ENCODE measurements at places on chromosomes 5 and 9.

- no peak for DNase-seq
Measured at GRCh38 chr9:69012696-69013381, 1.1 kb downstream of the PRKACG start.

DNA sequence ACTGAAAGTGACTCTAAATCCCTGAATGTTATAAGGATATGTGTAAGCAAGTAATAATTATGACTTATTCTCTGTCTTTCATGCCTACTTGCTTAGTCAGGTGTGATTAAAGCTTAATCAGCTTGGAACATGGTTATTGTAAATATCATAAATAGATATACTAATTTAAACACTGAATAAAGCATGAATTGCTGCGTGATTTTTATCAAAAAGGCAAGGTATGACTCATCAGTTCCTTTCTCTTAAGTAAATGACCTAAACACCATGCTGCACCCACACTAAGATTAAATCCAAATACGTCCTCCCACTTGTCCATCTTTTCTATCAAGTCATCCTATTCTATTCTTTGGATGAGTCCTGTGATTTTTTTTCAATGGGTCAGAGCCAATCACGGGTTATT is 124.6 kb upstream of the MTAP start:
- peak; percentile 68 for DNase-seq

GRCh38 chr9:69745716-69746437 is 13.9 kb downstream of the PTAR1 start:
- peak; percentile 51 for DNase-seq

- DNase-seq: no peak
Measured at GRCh38 chr9:14935964-14936363, 25.7 kb upstream of the FREM1 start.

GRCh38 chr9:30574355-30575151 is 1809.9 kb upstream of the ACO1 start:
- DNase-seq: no peak

GRCh38 chr9:90916147-90916734 is 114.6 kb downstream of the SYK start:
- no peak for DNase-seq

- peak; percentile 88 for DNase-seq
Measured at GRCh38 chr5:123610665-123611405, 98.9 kb downstream of the CSNK1G3 start.

- DNase-seq: no peak
Measured at GRCh38 chr5:10645671-10646070, 81.8 kb downstream of the ANKRD33B start.

DNA sequence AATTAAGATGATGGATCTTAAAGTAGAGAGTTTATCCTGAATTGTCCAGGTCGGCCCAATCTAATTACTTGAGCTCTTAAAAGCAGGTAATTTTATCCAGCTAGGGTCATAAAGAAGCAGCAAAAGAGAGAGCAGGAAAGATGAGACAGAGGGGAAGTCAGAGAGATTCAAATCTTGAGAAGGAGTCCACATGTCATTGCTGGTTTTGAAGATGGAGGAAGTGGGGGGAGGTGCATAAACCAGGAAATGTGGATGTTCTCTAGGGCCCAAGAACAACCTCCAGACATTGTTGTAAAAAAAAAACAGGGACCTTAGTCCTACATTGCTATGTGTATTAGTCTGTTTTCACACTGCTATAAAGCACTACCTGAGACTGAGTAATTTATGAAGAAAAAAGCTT is 66.4 kb downstream of the SLCO4C1 start:
- no peak for DNase-seq

GRCh38 chr9:37364751-37365360 is 57.6 kb upstream of the GRHPR start:
- no peak for DNase-seq

DNA sequence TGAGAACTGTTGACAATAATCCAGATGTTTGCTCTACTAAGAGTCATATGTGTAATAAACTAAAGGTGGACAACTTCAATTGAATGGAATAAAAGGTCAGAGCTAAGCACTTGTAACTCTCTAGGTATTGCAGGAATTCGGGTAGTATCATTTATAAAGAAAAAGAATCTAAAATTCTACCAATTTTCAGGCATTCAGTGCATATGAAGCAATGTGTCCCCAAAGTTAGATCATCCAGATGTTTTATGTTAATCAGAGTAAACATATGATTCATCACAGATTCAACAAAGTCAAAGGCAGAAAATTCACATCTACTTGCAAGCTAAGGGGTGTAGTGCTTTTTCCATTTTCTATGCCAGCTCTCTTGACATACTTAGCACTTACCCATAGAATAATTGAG is 477.1 kb downstream of the PDE4D start:
- peak; percentile 43 for DNase-seq

DNA sequence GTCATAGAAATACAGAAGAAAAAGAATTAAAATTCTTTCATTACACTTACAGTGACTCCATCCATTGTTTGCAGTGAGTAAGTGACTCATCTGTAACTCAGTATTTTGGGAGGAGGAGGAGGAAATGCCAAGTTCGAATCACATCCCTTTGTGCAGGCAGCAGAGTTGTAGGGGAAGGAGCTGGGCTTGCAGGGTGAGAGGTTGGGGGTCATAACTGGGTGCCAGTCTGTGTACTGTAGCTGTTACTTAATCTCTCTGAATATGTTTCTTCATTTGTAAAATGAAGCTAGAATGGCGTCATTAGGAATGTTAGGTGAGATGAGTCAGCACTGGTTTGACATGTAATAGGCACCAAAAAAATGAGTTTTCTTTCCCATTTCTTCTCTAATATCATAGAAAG is 235.7 kb upstream of the ADAMTSL1 start:
- peak; percentile 90 for DNase-seq

DNA sequence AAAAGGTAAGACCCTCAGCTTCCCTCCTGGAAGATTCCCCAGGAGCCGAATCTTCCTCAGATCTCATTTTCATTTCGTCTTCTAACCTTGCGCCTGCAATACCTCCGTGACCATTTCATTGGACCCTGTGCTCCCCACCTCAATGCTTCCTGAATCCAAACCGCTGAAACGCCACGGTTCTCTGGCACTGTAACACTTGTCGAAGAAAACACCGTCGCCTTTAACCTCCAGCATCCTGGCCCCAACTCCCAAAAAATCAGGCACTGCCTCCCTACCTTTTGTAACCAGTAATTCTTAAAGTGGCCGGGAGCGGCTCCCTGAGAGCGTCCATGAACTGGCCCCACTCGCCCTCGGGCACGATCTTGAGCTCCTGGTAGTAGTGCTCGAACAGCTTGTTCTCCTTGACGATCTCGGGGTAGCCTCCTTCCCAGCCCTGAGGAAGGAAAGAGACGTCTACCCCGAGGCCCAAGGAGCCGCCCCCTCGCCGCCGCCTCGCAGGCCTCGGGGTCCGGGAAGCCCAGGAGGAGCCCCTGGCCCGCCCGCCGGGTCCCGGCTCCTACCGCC is 438 bp downstream of the NSUN2 start:
- DNase-seq: peak; percentile 30

DNA sequence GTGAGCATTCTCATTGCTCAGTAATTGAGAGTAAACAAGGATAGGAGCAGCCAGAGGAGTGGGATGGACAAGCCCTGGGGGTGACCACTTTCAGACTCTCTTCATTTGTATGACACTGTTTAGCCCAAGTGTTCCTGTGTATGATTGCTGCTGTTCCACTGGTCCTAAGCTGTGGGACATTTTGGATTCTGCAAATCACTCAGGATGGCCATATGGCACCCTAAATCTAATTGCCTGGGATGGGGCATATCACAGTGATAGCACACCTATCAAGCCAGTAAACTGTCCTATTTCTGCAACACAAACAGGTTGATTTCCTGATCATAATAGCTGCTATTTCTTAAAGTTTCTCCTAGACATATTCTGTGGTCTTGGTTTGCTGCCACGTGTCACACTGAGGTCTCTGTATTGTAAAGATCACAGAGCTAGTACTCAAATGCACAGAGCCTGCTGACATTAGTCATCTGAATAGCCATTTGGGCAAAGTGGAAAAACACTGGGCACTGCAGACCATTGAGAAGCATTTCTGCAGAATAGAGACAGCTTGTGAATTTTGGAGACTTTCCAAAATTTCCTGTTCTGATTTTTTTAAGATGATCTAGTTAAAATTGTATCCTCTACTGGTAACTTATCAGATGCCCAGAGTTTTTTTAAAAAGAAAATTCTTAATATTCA is 320.2 kb downstream of the RFX3 start:
- DNase-seq: no peak

DNA sequence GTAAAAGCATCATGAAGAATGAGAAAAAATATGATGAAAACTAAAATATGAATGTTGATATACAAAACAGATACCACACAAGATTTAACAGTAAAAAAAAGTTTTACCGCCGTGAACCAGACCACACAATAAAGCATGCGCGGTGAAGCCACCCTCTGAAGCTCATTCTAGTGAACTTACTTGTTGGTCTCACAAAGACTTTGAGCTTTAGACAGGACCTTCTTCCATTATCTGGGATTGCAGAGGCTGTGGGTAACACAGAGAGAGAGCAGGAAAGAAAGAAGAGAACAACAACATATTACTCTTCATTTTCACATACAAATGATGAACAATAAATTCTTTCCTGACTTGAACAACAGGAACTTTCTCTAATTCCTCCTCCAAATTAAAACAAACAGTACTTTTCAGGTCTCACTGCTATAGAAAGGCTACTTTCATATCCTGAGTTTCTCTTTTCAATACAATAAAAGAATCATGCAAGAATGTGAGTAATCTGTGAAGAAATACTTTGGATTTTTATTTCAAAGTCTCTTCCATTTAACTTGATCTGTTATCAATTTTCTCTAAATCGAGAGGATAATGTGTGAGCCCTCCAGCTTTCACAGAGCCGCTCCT is 283.1 kb downstream of the EFNA5 start:
- no peak for DNase-seq

GRCh38 chr5:50667023-50667652 is 701 bp downstream of the PARP8 start:
- peak; percentile 53 for DNase-seq

DNA sequence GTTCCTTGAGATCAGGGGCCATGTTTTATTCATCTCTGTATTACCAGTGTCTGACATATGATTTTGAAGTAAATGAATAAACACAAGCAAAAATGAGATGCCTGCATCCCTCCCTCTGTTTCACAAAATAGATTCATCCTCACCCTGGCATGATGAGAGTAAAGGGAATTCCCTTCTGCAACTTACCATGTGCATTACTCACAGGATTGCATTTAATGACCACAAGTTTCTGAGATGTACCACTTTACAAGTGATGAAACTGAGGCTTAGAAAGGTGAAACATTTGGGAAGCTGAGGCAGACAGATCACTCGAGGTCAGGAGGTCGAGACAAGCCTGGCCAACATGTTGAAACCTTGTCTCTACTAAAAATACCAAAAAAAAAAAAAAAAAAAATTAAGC is 74.2 kb upstream of the TNFSF8 start:
- no peak for DNase-seq
